ENCODE measurements at places on chromosomes 5 and 9.

DNA sequence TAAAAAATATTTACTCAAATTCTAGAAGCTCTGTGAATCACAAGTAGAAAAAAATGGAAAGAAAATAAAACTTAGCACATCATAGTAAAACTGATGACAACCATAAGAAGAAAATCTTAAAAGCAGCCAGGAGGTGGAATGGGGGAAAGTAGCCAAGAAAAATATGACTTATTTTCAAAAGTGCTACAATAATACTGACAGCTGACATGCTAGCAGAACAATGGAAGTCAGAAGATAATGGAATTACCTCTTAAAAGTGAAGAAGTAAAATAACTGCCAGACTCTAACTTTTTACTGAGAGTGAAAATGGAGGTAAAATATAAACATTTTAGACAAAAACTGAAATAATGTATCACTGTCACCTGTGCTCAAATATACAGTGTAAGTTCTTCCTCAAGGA lies 532.2 kb upstream of the SGCD start:
- peak; percentile 1 for DNase-seq

DNA sequence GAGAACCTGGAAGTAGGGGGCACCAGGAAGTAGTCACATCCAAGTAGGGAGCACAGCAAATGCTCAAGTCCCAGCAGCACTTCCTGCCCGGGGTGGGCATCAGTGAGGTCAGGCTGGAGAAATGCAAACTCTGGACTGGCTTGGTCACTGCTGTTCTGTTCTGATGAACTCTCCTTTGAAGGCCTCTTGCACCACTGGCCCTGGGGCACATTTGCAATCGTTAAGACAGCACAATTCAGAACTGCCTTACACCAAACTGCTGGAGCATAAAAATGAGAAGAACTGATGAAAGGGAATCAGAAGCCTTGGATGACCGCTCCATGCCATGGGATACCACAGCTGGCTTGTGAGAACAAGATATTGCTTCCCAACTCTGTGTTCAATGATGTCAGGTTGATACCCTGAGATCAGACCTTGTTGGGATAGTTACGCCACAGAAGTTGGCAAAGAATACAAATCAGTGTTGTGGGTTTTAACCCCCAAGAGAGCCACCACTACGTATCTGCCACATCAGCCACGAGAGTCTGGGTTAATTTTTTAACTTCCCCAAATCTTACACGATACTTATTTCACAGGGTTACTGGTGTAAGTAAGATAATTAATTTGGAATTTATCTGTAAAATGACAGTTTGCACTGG lies 42.3 kb upstream of the ZSWIM6 start:
- DNase-seq: no peak

GRCh38 chr9:98790842-98791607 lies 5.3 kb downstream of the ANKS6 start:
- peak; percentile 96 for DNase-seq

DNA sequence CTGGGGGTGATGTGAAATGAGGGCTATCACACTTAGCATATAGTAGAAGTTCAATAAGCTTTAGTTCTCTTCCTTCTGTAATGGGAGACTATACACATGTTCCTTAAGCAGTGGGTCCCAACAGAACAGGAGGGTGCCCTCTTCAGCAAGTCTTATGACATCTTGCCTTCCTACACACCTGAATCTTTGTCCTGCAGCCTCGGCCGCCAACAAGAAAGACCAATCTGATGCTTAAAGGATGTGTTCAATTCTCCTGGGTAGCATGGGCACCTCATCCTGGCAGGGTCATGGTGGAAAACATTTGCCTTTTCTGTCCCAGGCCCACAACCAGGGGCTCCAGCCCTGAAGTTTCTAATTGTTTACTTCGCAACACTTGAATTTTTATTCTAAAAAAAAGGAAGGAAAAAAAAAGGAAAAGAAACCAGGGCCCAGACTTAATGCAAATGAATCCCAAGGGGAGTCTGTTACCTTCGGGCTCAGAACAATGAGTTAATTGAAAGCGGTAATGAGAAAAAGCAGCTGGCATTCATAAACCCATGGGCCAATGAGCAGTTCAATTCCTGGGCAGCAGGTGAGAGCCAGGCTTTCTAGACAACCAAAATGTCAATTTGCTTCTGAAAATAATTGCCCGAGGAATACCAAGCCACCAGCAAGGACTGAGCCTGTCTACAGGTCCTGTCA lies 26.2 kb upstream of the SMAD5 start:
- no peak for DNase-seq

DNA sequence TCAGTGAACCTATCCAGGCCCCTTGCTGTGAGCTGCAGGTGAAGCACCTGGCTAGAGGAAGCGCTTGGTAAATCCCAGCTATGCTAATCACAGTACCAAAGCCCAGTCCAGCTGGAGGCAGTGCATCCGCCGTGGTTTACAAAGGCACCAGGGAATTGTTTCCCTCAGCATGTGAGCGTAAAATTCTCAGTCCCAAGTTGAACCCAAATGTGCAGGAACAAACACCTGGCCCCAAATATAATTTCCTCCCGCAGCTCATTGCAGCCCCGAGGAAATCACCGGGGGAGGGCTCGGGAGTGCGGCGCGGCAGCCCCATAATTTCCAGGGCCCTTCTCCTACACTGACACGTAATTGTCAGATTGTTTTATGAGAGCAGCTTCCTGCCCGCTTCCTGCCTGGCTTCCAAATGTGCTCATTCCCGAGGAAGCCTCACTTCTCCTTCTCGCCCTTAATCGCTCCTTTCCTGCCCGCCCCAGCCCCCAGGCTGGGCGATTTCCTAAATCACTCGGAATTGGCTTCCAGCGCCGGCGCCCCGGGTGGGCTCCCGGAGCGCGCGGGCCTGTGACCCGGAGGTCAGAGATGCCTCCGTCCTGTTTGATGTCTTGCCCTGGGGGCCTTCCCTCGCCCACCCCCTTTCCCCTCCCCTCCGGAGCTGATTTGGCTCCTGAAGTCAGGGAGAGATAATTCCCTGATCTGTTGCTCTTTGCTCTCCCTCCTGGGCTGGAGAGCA lies 134.4 kb downstream of the FGF1 start:
- DNase-seq: no peak

DNA sequence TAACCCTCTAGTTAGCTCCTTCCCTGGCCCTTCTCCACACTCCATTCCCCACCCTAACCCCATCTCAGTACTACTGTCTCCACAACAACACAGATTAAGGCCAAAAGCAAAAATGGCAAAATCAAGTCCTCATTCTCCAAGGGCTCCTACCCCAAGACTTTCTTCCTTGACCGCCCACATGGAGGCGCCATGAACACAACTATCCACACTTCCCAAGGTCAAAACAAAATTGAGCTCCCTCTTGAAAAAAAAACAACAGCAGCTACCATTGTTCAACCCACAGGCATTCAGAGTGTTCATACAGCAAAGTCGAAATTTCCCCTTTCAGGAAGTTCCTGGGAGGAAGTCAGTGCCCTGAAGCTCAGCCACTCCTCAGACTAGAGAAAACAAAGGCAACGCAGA lies 54.4 kb downstream of the GNAQ start:
- DNase-seq: peak; percentile 85

GRCh38 chr5:39980056-39980455 lies 555.3 kb upstream of the DAB2 start:
- peak; percentile 33 for DNase-seq

GRCh38 chr5:58407042-58407719 lies 52.7 kb downstream of the PLK2 start:
- peak; percentile 83 for DNase-seq

GRCh38 chr9:134617246-134617645 lies 24.4 kb upstream of the COL5A1 start:
- no peak for DNase-seq

DNA sequence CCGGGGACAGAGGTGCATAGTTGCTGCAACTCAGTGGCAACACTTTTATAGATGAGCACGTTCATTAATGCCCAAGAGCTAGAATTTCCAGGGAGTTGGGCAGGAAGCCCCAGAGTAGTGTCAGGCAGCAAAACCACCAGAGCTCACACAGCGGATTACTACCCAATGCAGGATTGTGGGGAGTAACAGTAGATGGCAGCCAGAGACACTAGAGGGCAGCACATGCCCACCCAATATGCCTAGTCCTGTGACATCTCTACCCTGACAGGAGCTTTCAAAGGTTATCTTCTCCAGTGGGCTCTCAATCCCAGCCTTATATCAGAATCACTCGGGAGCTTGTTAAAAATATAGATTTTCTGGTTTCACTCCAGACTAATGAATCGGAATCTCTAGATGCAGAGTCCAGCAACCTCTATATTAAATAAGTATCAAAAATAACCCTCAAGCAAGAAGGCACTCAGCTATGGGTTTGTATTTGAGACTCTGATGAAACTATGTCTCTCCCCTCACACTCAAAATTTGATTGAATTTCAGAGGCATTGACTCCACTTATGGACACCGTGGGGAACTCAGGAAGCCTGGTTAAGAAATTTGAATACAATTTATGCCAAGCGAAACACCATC lies 58.4 kb upstream of the PHF24 start:
- peak; percentile 66 for DNase-seq

DNA sequence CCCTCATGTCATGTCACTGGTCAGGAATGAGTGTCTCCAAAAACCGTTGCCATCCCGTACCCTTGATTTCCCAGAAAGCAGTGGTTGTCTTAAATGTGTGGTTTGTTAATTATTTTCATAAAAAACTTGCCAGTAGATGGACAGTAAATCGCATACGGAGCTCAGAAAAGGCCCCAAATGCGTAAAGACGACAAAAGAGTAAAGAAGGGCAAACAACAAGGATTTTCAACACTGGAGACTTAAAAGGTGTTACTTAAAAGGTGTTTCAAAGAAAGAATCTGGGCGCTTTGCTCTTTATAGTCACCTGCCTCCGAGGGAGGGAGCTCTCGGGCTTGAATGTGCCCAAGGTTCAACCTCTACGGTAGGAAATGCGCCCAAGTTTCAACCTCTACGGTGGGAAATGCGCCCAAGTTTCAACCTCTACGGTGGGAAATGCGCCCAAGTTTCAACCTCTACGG lies 734 bp downstream of the KIF27 start:
- peak; percentile 24 for DNase-seq

DNA sequence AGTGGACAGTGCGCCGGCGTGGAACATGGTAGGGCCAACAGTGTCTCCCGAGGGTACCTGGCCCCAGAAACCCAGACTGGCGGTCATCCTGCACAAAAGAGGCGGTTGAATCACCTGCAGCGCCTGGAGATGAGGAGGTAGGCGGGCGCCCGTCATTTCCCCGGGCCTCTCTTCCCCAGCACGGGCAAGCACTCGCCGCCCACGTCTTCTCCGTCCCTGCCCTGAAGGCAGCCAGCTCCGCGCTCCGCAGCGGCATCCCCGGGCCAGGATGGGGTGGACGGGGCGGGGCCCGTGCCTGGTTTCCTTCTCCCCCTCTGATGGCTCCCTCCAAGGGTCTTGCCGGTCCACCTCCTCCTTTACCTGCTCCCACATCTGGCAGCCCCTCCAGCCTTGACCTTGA lies 27.1 kb upstream of the N4BP3 start:
- no peak for DNase-seq
